Omental fat pad (tissue), 4 donors: ENCODE measurements at places on chromosomes 13 and 19. TPM values are rescaled to one million over a fixed set of nuclear protein-coding genes. Genes with fewer than 3 reads are reported as not detected.

DNA sequence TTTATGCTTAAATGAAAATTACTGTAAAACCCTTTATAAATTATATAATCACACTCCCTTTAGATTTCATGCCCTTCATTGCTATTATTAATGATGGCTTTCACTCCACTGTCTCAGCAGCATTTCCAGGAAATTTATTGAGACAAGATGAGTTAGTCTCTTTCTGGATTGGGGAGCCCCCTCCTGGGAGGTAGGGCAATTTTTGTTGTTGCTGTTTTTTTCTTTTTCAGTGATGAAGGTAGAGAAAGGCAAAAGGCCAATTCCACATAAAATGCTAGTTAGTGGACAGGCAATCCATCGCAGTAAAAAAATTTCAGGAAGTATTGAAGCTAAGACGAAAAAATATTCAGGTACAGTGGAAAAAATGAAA, 80.2 kb downstream of the TEX26 start:
- no peak for DNase-seq

DNA sequence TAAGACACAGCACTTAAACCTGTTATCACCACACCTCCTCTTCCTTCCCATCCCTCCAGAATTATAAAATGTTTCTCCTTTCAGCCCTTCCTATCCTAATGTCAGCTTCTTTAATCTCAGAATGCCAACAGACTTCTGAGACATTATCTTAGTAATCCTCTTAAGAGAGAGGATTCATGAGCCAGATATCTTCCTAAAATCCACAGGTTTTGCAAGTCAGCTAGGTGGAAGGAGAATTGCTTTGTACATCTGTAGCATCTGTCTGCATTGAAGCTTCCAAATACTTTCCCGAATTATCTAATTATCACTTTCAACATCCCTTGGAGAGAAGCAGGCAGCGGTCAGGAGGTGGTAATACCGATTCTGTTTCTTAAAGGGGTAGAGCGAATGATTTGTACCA, 179.1 kb downstream of the DCT start:
- no peak for DNase-seq

DNA sequence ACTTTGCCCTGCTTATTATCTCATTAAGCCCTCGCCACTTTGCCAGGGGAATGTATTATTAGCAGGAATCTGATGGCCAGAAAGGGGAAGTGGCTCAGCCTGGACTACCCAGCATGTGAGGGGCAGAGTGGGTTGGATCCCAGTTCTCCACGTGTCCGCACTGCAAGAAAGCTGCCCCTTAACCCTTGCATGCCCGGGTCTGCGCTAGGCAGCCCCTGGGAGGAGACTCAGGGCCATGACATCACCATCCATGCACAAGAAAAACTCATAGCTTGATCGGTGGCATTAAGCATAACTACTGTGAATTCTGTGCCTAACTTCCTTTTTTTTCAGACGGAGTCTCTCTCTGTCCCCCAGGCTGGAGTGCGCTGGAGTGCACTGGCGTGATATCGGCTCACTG, 8.9 kb downstream of the CACNG8 start:
- DNase-seq: no peak

- DNase-seq: peak; percentile 44
These were observed 16.4 kb downstream of the SULT2B1 start for GRCh38 chr19:48568345-48568886.

DNA sequence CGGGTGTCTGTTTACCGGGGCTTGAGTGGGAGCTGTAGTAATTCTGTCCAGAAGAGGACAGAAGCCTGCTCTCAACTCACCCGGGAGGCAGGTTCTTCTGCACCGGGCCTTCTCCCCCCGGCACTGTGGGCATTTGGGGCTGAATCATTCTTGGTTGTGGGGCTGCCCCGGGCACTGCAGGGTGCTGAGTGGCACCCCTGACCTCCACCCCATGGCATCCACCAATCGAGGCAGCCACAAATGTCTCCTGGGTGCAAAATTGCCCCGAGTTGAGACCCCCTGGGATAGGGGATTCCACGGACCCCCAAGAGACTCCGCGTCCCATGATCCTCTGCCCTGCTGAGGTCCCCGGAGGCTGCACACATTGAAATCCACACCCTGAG, 68.8 kb downstream of the GNG7 start:
- DNase-seq: no peak

GRCh38 chr19:9785367-9786331, 17.1 kb upstream of the ZNF846 start:
- peak; percentile 95 for DNase-seq

DNA sequence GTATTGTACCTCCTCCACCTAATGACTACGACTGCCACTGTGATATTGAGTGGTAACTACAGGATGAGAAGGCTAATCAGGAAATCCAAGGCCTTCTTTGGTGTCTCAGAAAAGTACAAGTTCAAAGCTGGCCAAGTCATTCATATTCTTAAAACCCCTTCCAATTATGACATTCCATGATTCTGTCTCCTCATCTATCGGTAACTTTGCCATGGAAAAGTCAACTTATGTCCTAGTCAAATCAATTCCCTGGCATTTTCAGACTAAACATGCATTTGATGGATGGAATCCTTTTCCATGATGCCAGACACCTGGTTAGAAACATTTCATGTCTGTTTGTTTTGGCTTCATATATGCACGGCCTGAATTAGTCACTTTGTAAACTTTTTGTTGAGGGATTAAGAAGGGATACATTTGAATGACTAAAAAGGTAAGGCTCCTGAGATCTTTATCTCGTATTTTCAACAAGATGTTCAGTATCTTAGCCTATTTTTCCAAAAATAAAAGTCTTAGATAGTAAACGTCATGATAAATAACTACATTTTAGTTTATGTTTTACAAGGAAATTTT, 186.5 kb downstream of the NHLRC3 start:
- DNase-seq: no peak

GRCh38 chr13:32381539-32381938, 46.4 kb downstream of the N4BP2L1 start:
- no peak for DNase-seq

- no peak for DNase-seq
These were observed 190.9 kb upstream of the RNF113B start for GRCh38 chr13:98368019-98368418.

DNA sequence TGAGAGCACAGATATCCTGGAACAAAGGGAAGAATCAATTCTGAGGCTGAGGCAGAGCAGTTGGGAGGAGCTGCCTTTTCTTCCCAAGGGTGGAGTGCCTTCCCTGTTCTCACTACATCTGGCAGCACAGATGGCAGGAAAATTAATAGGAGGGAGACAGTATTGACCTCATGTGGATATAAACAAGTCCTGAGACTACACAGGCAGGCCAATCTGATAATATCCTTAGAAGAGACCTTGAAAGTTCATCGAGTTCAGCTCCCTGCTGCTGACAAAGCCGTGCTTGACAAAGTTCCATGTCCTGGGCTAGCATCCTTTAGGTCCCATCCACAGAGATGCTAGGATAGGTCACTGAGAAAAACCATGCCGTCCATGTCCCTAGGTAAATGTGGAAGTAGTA, 1451.5 kb downstream of the EFNB2 start:
- DNase-seq: no peak

- DNase-seq: no peak
These were observed 647 bp upstream of the ELF1 start for GRCh38 chr13:41019578-41020347.

GRCh38 chr13:95030821-95031343, 270.4 kb downstream of the ABCC4 start:
- no peak for DNase-seq

GRCh38 chr13:105816994-105817393, 718.5 kb downstream of the EFNB2 start:
- DNase-seq: no peak

The ZNF90 gene
- total RNA-seq: 1.9 TPM

The OR7G1 gene
- total RNA-seq: not detected

The TUBB4A gene
- not detected for total RNA-seq

The CERS1 gene
- total RNA-seq: not detected
